ENCODE measurements at places on chromosomes 13 and 19. TPM values are rescaled to one million over a fixed set of nuclear protein-coding genes. Genes with fewer than 3 reads are reported as not detected.

- no peak for DNase-seq
Measured at GRCh38 chr13:113192902-113193301, 15.6 kb downstream of the PCID2 start.

GRCh38 chr13:70756088-70756487, 647.8 kb upstream of the KLHL1 start:
- no peak for DNase-seq

DNA sequence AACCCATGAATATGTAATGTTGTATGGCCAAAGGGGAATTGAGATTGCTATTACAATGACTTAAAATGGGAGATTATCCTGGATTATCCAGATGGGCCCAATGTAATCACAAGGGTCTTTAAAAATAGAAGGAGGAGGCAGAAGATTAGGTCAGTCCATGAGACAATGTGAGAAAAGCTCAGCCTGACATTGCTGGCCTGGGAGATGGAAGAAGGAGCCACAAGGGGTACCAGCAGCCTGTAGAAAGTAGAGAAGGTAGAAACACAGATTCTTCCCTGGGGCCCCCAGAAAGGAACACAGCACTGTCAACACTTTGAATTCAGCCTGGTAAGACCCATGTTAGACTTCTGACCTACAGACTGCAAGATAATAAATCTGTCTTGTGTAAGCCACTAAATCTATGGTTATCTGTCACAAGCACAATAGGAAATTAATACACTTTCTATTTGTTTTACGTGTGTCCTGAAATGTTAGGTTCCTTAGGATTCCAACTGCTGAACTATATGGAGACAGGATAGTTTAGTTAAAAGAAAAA, 132.9 kb upstream of the SERP2 start:
- no peak for DNase-seq

DNA sequence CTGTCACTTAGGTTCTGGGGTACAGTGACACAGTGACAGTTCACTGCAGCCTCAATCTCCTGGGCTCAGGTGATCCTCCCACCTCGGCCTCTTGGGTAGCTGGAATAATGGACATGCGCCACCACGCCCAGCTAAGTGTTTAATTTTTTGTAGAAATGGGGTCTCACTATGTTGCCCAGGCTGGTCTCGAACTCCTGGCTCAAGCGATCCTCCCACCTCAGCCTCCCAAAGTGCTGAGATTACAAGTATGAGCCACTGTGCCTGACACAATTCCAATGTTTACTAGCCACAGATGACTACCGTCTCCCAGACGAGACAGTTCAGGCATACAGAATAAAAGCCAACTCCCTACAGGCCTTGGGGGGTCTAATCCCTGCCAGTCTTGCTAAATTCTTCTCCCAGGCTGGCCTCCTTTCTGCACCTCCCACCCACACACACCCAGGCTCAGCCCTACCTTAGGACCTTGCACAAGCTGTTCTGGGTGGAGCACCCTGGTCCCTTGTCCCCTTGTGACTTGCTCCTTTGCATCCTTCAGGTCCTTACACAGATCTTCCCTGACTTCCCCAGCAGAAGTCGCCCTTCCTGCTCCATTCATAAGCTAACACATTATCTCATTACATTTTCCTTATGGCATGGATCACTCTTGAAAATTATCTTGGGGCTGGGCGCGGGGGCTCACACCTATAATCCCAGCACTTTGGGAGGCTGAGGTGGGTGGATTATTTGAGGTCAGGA, 106.4 kb downstream of the INSR start:
- DNase-seq: no peak

GRCh38 chr13:71488201-71488600, 378.8 kb downstream of the DACH1 start:
- no peak for DNase-seq

- no peak for DNase-seq
Measured at GRCh38 chr13:21538753-21539152, 65.2 kb downstream of the MICU2 start.

GRCh38 chr19:6710273-6711077, 10.0 kb downstream of the C3 start:
- peak; percentile 74 for DNase-seq

DNA sequence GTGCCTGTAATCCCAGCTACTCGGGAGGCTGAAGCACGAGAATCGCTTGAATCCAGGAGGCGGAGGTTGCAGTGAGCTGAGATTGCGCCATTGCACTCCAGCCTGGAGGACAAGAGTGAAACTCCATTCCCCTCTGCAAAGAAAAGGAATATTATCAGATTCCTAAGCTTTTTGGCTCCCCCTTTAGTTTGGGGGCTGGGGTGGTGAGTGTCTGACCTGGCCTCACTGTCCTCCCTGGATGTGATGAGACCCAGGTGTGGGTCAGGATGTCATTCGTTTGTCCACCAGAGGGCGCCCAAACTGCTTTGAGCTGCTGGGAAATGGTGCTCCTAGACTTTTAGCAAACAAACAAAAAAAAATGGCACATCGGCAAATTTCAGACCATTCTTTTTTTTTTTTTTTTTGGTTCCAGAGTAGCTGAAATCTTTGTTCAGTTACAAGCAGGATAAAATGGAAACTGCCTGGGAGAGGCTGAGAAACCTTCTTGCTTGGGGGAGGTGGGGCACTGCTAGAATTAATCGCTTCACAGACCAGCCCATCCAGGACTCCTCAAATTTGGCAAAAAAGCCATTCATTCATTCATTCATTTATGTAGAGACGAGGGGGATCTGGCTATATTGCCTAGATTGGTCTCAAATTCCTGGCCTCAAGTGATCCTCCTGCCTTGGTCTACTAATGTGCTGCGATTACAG, 29.4 kb downstream of the SPC24 start:
- DNase-seq: peak; percentile 78

- DNase-seq: peak; percentile 75
Measured at GRCh38 chr19:49436381-49437017, 4.8 kb downstream of the SLC17A7 start.

GRCh38 chr13:59425211-59425741, 738.5 kb downstream of the DIAPH3 start:
- DNase-seq: no peak

GRCh38 chr19:49006905-49007304, 10.0 kb downstream of the LHB start:
- DNase-seq: no peak

DNA sequence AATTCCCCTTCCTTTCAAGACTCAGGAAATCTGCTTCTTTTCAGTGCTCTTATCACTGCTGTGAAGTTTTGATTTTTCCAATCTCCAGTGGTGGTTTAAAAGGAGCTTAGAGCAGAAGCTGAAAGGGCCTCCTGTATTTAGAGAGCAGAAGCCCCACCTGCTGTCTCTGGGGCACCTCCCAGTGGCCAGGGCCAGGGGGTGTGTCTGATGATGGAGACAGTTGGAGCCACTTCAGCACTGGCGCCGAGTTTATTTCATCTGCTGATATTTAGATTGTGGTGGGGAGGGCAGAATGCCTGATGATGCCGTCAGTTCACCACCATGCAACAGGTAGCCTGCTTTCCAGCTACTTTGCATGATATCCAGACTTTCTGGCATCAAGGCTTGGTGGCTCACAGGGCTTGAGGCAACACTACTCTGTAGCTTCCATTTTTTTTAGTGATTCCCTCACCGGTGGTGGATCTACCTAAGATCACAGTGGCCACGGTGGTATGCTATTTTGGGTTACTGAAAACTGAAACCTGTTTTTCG, 371.9 kb downstream of the KCNRG start:
- DNase-seq: peak; percentile 77

GRCh38 chr13:108104736-108105135, 110.6 kb downstream of the LIG4 start:
- DNase-seq: no peak

DNA sequence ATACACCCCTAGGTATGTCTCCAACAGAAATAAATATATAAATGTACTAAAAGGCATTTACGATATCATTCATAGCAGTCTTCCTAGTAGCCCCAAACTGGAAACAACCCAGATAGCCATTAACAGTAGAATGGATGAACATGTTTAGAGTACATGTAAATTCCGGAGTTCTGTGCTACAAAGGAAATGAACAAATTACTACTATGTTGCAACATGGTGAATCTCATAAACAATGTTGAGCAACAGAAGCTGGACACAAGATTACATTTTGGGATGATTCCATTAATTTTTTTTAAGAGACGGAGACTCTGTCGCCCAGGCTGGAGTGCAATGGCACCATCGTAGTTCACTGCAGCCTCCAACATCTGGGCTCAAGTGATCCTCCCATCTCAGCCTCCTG, 5.9 kb upstream of the SLC7A10 start:
- DNase-seq: no peak

Gene VRK3
- 22.9 TPM for total RNA-seq

Gene PRODH2
- not detected for total RNA-seq

Gene KL
- 1.5 TPM for total RNA-seq

Gene KCNK6
- 7.2 TPM for total RNA-seq

Gene CYSLTR2
- 9.8 TPM for total RNA-seq

Gene ZNF486
- total RNA-seq: 1.5 TPM
